ENCODE measurements at places on chromosomes 3 and 15. TPM values are rescaled to one million over a fixed set of nuclear protein-coding genes. Genes with fewer than 3 reads are reported as not detected.

Gene CCK
- total RNA-seq: 0.50 TPM

Gene ABHD17C
- 29.0 TPM for total RNA-seq

Gene PPP1R14D
- 0.25 TPM for total RNA-seq

Gene SPSB4
- 19.6 TPM for total RNA-seq

Gene HHLA2
- total RNA-seq: 0.07 TPM

Gene SHC4
- total RNA-seq: 0.63 TPM

Gene ARHGEF26
- total RNA-seq: 12.8 TPM

Gene ROPN1
- not detected for total RNA-seq

Gene MYEF2
- total RNA-seq: 112 TPM

Gene VIPR1
- total RNA-seq: 7.1 TPM

Gene HEG1
- 7.9 TPM for total RNA-seq

Gene PCOLCE2
- total RNA-seq: 13.7 TPM

Gene PTH1R
- total RNA-seq: 5.6 TPM

Gene CD200
- 54.1 TPM for total RNA-seq

Gene GRAMD1C
- total RNA-seq: 2.6 TPM

Gene TP63
- 0.09 TPM for total RNA-seq

Gene ZNF35
- total RNA-seq: 13.9 TPM

Gene GOLGA8G
- total RNA-seq: not detected
